ENCODE measurements at places on chromosomes 3 and 15. TPM values are rescaled to one million over a fixed set of nuclear protein-coding genes. Genes with fewer than 3 reads are reported as not detected.

HIGD2B gene
- not detected for polyA plus RNA-seq

ROBO2 gene
- 57.4 TPM for polyA plus RNA-seq

FOXB1 gene
- not detected for polyA plus RNA-seq

DNA sequence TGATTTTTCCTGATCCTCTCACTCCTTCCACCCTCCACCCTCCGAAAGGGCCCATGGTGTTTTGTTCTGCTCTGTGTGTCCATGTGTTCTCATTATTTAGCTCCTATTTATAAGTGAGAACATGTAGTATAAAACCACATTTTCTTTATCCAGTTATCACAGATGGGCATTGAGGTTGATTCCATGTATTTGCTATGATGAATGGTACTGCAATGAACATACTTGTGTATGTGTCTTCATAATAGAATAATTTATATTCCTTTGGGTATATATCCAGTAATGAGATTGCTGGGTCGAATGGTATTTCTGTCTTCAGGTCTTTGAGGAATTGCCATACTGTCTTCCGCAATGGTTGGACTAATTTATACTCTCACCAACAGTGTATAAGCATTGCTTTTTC lies 126.0 kb downstream of the IMPG2 start:
- DNase-seq = no peak

All from muscle of arm (tissue), 14 donors.